ENCODE measurements at places on chromosomes 2 and 18.
A peak's percentile ranks its signal among the peaks of the same experiment; 100 is the strongest.

GRCh38 chr2:41933585-41934320 is 114.1 kb upstream of the PKDCC start:
- no peak for DNase-seq

GRCh38 chr2:196534495-196534894 is 105.0 kb upstream of the CCDC150 start:
- no peak for DNase-seq

DNA sequence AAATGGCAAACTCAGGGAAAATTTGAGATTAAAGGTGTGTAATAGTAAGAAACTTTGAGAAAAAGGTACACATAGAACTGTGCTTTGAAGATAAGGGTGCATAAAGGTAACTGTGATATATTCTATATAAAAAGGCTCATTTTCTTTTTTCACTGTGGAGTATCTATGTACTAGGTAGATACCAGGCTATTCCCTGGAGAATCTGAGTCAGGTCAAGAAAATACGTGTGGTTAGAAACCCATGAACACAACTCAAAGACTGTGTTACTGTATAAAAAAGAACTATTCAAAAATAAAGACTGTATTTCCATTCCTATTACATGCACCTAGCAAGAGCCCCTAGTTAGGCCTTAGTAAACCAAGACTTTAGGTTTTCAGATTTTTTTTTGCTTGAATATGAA is 100.1 kb upstream of the GRB14 start:
- no peak for DNase-seq

DNA sequence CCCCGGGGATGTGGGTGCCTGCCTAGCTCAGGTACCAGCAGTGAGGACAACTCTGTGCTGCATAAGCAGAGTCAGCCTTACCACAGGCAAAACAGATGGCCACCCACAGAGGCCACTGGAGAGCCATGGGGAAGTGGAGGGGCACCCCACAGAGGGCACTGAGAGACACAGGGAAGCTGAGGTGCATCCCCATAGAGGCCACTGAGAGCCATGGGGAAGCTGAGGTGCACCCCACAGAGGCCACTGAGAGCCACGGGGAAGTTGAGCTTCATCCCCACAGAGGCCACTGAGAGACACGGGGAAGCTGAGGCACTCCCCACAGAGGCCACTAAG is 134.1 kb upstream of the EPAS1 start:
- DNase-seq, result no peak

DNA sequence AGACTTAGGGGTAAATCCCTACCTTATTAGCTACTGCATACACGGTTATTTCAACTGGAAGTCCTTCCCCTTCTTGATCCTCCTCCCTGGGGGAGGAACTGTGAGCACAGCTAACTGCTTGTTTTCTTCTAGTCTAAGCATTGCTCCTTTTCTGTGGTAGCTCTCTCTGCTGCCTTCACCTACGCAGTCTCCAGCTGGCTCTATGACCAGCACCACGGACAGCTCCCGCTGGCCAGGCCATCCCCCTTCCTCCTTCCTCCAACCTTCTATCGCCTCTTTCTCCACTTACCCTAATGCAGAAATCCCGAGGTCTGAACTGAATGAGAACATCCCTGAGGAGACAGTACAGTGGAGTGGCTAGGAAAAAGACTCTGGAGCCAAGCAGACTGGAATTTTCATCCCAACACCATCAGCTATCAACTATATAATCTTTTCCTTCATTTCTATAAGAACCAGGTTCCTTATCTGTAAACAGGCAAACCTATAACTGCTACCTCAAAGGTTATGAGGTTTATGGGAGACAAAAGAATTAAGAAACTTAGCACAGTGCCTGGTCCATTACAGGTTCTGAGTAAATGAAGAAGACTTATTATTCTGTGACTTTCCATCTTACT is 4.7 kb upstream of the CFAP65 start:
- DNase-seq, result peak; percentile 17

GRCh38 chr2:1308678-1309077 is 104.6 kb upstream of the TPO start:
- DNase-seq, result no peak

DNA sequence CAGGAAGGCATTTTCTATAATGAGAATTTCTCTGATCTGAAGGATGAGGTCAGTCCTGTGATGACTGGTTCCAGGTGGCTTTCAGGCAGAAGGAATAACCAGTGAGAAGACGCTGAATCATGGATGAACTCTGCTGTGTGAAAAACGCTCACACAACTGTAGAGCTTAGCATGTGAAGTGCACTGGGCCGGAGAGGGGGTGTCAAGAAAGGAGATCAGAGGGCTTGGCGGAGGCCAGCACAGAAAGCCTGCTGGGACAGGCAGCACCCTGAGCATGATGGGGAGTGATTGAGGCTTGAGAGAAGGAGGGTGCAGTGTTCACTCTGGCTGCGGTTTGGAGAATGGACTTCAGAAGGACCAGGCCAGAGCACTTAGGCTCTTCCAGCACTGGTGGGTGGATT is 236.5 kb downstream of the TPGS2 start:
- DNase-seq, result no peak

DNA sequence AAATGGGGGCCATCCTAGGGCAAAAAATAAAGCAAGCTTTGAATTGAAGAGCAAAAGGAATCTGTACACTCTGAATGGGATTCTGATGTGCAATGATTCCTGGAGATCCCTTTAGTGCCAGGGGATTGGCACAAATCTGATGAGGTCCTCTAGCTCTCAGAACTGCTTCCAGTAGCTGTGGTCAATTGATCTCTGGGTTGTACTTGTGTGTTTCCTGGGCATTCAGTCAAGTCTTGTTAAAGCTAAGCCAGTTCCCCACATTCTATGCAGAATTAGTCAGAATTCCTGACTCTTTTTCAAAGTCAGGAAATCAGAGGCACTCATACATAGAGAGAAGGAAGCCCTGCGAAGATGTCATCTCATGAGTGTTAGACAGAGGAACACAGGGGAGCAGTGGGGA is 161.3 kb downstream of the DNER start:
- no peak for DNase-seq

DNA sequence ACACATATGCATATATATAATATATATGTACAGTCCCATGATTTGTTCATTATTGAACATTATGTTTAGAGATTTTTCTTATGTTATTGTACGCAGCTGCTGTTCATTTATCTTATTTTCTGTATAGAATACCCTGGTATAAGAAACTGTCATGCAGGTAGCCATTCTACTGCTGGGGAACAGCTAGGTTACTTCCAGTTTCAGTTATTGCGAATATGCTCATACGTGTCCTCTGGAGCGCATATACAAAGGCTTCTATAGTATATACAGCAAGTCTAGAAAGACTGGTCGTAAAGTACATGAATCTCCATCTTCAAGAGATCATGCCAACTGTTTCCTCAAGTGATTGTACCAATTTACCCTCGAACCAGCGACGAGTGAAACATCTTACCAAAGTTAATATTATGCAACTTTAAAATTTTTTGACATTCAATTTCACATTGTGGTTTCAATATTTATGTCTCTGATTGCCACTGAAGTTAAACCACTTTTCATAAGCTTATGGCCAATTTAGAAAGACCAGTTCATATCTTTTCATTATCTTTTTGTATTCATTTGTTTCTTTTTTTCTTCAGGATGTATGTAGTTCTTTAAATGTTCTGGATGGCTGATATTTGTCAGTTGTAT is 53.5 kb downstream of the RDH14 start:
- DNase-seq, result no peak

DNA sequence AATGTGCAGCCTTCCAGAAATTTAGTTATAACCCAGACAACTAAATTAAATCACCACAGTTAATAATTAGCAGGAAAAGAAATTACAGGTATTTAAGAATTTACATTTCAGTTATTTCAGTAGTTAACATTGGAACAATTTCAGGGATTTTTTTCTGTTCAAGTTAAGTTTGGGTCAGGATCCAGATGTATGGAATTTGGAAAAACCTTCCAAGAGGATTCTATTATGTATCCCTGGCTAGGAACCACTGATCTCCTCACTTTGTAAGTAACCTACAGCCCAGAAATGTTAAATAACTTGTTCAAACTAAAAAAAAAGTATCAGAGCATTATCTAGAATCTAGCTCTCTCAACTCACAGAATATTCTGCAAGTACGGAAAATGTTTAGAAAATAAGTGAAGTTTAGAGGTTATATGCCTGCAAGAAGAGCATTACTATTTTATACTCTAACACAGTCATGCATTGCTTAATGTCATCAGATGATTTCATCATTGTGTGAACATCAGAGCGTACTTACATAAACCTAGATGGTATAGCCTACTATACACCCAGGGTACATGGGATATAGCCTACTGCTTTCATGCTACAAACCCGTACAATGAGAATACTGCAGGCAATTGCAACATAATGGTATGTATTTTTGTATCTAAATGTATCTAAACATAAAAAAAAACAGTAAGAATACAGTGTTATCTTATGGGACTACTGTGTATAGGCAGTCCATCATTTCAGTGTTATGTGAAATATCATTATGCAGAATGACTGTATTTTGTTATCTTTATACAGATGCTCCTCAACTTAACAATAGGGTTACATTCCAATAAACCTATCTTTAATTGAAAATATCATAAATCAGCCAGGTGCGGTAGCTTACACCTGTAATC is 6.1 kb downstream of the NCKAP1 start:
- no peak for DNase-seq

- peak; percentile 71 for DNase-seq
Observed at GRCh38 chr2:217988014-217988839, 14.6 kb downstream of the TNS1 start.

- no peak for DNase-seq
Observed at GRCh38 chr2:212929116-212929515, 222.3 kb downstream of the IKZF2 start.

DNA sequence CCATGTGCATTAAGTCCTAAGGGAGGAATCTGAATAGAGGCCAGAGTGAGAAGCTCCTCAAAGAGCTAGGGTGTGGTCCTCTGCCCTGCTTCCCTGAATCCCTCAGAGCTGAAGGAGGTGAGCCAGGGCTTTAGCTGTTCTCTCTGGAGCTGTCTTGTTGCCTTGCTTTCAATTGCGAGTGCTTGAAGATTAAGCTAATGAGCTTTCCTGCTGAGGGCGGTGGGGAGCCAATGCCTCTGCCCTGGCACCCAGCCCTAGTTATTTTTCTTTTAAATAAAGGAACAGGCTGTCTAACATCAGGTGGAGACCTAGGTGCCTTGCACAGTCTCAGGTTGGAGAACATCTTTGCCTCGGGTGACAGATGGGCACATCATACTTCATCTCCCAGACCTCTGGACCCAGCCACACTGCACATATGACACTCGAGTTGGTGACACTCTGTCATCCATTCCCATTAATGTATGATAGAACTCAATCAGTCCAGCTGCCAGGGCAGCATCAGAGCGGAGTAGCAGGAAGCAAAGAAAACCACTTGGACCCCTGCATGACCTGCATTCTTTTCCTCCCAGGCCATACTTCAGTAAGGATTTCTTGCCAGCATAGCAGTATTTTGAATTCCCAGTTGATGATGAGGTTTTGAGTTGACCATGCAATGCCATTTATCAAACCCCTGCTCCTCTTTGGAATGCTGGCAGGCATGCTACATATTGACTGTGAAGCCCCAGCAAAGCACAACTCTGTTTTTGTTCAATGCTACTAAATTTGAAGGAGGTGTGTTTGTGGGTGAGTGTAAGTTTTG is 292.7 kb downstream of the RNF144A start:
- no peak for DNase-seq

GRCh38 chr2:238418196-238418998 is 8.3 kb upstream of the ASB1 start:
- no peak for DNase-seq

DNA sequence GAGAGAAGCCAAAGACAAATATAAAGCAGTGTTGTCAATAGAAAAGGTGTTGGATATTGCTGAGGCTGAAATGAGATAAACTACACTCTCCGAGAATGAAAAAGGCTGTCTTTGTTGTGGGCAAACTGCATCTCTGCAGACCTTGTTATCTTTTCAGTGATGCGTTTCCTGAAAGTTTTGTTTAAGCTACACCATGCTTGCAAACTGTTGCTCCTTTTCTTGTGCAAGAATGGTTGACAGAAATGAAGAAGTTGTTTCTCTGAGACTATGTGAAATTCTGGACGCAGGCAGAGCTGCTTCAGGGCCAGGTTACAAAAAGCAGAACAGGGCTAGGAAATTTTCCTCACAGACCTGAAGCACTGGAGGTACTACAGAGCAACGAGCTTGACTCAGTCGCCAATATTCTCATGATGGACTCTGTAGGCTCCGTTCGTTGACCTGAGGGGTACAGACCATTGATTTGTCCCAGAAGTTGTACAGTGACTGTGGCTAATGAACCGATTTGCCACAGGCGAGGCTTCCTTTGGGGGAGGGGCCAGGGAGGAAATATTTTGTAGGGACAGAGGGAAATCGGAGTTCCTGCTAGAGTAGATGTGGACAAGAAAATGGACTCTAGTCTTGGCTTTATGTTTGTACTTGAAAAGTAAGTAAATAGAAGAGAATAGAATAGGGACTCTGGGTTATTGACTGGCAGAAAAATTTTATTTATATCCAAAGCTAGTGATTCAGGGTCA is 3.5 kb upstream of the ATL2 start:
- DNase-seq, result no peak

DNA sequence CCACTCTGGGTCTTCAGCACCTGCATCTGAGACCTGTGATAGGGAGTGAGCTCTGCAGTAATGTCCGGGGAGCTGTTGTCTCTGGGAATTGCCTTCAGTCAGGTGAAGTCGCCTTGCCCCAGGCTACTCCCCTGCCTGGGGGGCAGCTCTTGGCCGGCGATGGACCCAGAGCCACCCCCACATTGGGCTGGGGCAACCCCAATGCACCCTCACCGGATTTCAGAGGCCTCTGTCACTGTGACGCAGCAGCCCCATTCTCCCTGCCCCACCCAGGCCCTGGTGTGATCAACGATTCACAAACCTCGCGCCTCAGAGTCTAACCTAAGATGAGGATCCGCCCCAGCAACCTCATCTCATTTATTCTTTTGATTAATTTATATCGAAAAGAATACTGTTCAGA is 303.6 kb downstream of the NDUFA10 start:
- DNase-seq, result no peak

GRCh38 chr2:45746888-45747287 is 95.4 kb downstream of the PRKCE start:
- DNase-seq, result no peak

DNA sequence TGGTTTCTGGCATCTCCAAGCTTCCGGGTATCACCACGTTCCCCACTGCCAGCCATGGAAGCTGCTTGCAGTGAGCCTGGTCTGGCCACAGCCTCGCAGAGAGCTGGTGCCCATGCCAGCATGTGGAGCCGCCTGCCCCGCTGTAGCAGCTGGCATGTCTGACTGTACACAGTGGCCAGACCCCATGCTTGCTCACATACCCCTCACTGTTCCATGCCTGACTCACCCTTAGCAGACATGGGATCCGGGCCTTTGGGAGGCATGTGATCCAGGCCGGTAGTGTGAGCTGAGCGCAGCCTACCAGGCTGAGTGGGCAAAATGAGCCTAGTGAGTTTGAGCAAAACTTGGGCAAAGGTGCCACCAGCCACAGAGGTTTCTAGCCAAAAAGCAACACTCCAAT is 18.8 kb upstream of the RPRD1A start:
- DNase-seq, result no peak

GRCh38 chr2:234706086-234706485 is 209.2 kb upstream of the ARL4C start:
- DNase-seq, result no peak

- DNase-seq, result peak; percentile 66
Observed at GRCh38 chr18:46343931-46344372, 239.8 kb downstream of the HAUS1 start.

GRCh38 chr2:112137516-112138158 is 548 bp upstream of the FBLN7 start:
- no peak for DNase-seq

GRCh38 chr2:241109210-241110088 is 7.4 kb upstream of the MTERF4 start:
- DNase-seq, result peak; percentile 17

GRCh38 chr2:88626171-88627054 is 851 bp downstream of the EIF2AK3 start:
- peak; percentile 61 for DNase-seq

GRCh38 chr2:6372317-6372901 is 493.3 kb downstream of the CMPK2 start:
- DNase-seq, result no peak
